ENCODE measurements at places on chromosomes 5 and 9.
A peak's percentile ranks its signal among the peaks of the same experiment; 100 is the strongest.

DNA sequence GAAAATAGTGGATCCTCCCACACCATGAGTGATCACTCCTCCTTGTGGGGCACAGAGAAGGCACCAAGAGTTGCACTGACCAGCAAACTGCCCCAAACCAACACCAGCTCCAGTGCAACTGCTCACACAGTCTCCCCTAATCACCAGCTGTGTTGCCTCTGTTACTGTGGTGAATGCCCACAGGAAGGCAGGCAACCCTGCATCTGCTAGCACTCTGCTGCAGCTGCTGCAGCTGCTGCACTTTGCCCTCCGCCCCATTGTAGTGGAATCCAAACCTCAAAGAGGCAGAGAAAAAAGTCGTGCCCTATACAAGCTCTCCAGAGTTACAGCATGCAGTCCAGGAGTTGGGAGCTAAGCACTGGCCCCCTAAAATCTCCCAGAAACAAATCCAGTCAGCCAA lies 339.6 kb downstream of the TRIM36 start:
- DNase-seq, result no peak

DNA sequence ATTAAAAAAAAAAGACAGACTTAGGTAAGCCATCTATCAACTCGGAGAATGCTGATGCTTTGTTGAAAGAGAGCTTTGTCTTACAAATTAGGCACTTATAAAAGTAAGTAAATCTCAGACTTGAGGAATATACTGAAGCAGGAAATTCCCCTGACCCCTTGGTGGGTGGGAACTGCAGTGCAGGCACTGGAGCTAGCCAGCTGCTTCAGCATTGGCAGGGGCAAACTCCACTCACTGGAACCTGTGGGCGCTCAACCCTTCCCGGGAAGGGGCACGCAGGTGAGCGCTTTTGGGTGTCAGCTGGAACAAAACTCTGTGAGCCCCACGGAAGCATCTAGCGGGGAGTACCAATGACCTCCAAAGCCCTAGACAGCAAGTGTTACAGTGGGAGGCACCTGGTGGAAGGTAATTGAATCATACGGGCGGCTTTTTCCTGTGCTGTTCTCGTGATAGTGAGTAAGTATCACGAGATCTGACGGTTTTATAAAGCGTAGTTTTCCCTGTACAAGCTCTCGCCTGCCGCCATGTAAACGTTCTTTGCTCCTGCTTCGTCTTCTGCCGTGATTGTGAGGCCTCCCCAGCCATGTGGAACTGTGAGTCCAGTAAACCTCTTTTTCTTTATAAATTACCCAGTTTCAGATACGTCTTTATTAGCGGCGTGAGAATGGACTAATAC lies 628.0 kb upstream of the CDH18 start:
- no peak for DNase-seq

- DNase-seq, result no peak
Measured at GRCh38 chr9:131043646-131044045, 34.7 kb downstream of the LAMC3 start.

DNA sequence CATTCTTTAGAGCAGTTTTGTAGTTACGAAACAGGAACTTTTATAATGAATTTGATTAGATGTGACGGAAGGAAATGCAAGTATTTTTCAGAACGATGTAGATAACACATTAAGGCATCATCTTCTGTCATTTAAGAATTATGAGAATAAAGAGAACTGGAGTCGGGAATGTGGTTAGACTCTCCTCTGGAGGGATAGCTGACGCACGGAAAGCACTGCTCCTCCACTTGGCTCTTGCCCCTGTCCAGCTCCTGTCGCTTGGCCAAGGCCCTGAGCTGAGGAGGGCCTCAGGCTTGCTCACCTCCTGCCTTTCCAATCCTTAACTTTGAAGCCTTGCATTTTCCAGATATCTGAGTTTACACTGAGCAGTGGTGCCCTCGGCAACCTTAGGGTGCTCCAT lies 60.5 kb downstream of the MAP1B start:
- DNase-seq, result no peak

DNA sequence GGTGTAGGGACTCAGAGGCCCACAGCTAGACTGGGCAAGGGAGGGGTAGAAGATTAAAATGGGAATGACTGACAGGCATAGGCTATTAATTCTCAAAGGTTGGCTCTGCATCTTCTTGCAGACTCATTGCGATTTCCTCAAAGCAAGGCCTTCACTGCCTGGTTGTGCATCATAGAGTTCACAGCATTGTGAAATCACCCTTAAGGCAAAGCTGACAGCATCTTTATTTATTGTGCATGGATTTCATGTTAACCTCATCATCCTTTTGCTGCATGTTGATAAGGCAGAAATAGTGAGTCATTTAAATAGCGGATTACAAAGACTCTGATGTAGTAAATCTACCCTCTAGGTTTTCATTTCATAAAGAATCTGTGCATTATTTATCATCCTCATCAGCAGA lies 13.6 kb upstream of the PALM2AKAP2 start:
- no peak for DNase-seq

GRCh38 chr9:38160613-38161215 lies 91.7 kb upstream of the SHB start:
- DNase-seq, result no peak

GRCh38 chr9:33209394-33209793 lies 30.6 kb upstream of the SPINK4 start:
- no peak for DNase-seq

- peak; percentile 80 for DNase-seq
Measured at GRCh38 chr9:127899128-127899943, at the start of gene ST6GALNAC6. Gene ST6GALNAC6, minus strand, starts transcription at chr9:127899603. Its CDS starts 1,622 bp downstream, at chr9:127897981.

DNA sequence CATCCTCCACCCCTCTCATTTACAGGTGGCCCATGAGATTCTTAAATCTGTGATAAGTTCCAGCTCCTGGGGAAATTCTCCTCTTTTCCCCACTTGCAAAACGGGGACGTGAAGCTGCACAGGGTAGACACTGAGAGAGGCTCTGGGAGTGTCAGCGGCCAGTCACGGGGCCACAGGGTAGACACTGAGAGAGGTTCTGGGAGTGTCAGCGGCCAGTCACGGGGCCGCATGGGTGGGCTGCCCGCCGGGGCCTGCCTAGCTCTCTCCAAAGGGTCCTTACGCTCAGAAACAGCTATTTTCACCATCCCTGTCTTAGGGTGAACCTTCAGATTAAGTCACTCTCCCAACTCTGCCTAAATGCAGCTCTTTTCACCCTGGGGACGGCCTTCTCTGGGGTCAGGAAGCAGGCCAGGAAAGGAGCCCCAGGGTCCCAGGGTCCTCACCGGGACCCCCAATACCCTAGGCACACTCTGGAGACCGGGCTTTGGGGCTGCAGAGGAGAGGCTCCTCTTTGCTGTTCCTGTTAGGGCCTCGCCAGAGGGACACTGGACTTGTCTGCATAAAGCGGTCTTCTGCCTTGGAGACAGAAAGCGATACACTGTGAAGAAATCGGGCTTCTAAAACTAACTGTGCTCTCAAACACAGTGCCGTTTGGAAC lies 1.5 kb downstream of the FAM78A start:
- peak; percentile 34 for DNase-seq

DNA sequence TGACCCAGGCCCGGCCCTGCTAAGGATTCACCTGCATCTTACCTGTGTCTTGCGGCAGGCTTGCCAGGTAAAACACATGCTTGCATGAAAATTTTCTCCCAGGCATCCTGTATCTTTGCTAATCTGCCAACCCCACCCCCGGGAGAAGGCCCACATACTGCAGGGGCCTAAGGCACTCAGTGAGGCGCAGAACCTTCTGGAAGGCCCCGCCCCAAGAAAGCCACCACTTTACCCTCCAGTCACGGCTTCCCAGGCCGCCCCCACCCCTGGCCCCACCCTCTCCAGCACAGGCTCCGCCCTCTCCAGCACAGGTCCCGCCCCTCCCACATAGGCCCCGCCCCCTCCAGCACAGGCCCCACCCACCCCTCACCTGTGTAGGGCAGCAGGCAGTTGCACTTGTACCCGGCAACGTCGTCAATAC lies 29.8 kb upstream of the SEC16A start:
- no peak for DNase-seq

GRCh38 chr5:7878381-7878873 lies 9.5 kb downstream of the MTRR start:
- no peak for DNase-seq

- no peak for DNase-seq
Measured at GRCh38 chr9:105621001-105621400, 41.3 kb upstream of the TAL2 start.

- no peak for DNase-seq
Measured at GRCh38 chr5:180623411-180623834, 26.0 kb downstream of the FLT4 start.

Measured in activated naive CD4-positive, alpha-beta T cell treated with anti-CD3 and anti-CD28 coated beads, Interleukin-2, amount 50 U/mL, for 72 hours (primary cell).